Vagina (tissue), 2 donors: ENCODE measurements at places on chromosomes 1 and 21.

DNA sequence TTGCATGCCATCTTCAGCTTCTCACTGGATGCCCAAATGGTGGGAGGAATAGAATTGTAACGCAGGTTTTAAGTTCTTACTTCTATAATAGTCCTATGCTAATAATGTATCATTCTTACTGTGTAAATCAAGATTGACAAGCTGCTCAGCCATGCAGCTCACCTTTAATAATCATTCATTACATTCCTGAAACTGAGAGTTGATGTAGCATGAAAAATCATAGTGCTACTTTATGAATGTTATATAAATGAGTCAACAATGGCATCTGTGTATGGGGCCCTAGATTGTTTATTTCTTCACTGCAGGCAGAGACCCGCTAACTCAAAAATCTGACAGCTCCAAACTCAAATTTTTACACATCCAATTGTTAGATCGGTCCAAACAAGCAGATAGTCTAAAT, 34.4 kb downstream of the FH start:
- no peak for DNase-seq

DNA sequence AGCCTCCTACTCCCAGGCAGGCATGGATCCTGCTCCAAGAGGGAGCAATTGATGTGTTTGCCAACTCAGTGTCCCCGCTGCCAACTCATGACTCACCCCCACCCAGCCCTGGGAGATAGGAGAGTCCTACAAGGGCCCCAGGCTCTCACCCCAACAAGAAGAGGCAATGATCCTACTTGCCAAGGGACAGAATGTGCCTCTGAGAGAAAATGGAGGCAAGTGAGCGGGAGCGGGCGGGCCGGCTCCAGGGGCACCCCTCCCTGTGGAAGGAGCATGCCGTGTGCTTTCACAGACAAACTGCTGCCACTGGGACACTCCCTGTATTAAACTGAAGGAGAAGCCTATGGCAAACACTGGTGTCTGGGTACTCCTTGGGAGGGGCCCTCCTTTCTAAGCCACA, 16.7 kb downstream of the PKP1 start:
- no peak for DNase-seq

DNA sequence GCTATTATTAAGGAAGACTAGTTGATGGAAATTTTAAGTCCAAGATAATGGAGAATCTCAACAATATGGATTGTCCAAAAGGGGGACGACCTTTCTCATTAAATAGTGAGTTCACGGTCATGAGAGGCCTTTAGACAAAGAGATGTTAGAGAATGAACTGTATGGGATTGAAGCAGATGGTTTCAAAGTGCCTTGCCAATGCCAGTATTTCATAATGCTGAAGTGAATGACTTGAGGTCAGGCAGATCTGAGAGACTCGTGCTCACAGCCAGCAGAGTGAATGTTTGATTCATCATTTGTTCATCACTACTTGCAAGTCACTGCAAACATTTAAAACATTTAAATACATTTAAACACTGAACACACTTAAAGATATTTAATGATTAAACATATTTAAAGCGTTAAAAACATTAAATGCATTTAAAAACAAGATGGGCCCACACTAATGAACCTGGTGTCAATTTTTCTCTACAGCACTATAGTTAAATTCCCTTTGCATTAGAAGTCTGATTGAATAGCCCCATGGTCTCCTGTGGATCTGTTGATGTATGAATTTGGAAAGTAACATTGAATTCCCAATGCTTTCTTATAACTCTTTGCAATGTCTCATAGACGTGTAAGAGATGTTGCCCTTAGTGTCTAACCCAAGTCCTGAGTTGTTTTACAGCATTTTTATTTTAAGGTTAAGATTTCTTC, 80.7 kb downstream of the TGFB2 start:
- no peak for DNase-seq

GRCh38 chr1:147472966-147473732, 68.2 kb upstream of the BCL9 start:
- no peak for DNase-seq

DNA sequence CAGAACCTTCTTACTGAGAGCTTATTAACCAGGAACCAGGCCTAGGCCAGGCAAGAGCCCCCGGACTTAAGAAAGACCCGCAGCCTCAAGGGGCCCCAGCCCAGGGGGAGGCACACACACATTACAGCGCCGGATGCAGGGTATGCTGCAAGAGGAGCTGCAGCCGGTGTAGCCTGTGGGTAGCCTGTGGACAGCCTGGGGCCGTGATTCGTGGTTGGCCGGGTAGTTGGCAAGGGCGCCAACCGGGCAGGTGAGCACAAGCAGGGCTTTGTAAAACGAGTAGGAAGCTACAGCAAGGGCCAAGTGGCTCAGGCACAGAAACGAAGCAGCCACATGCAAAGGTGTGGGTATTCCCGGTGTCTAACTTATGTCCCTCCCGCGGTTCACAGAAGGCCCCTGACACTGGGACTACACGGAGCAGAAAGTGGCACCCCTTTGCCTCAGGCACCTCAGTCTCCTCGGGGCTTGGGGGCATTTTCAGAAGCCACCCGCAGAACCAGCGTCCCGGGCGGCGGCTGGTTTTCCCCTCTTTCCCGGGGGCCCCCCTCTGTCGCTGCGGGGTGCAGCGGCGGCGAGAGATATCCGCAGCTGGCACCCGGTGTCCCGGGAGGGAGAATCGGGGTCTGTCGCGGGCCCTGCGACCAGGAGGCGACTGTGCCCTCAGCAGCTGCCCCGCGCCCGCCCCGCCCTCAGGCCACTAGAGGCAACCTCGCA, 40.8 kb downstream of the KIAA1614 start:
- DNase-seq: no peak

DNA sequence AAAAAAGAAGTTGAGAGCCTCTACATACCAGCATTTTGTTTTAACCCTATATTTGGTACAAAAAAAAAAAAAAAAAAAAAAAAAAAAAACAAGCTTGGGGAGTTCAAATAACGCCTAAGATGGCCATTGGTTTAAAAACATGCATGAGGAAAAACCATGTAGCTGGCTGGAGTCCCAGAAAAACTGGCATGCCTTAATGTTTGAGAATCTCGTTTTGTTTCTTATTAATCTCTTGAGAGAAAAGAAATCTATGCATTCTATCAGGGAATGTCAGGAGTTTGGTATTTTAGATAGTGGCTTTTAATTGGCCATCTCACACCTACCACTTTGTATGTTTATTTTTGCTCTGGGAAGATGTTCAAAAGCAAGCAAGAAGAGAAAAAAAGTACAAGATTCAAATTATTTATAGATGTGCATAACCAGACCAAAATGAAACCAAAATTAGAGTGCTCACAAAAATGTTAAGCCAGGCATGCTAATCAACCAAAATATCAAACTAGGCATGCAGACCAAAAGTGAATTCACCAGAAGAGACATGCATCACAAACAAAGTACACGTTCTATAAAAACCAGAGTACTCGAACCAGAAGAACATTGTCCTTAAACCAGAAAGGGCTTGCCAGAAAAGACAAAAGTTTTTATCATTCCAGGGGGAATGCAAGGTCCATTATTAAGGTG, 156.6 kb downstream of the AK5 start:
- DNase-seq: no peak

DNA sequence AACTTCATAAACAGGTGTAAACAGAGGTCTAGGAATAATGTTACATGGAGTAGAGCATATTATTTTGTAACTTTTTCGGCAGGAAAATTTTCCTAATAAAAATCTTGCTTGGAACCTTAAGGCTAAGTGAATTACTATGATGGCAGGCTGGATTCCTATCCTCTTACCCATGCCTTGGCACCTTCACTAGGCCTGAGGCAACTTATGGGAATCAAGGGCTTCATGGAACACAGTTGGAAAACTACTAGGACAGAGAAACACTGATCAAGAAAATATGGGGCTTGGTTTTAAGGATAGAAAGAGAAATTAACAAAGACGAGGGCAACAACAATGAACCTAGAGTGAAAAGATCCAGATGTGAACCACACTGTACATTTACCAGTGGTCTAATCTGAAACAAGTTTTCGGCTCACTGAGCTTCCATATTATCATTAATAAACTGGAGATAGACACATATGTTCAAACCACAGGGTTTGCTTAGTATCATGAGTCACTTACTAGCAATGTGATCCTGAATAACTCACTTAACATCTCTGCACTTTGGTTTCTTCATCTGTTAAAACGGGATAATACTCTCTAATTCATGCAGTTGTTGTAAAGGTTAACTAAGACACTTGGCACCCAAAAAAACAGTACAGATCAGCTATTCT, 68.5 kb downstream of the GPATCH2 start:
- DNase-seq: no peak

- no peak for DNase-seq
Measured at GRCh38 chr1:87505391-87505983, 176.8 kb downstream of the LMO4 start.
